ENCODE measurements at places on chromosomes 4 and X. TPM values are rescaled to one million over a fixed set of nuclear protein-coding genes. Genes with fewer than 3 reads are reported as not detected.

GRCh38 chr4:42483426-42484379, 86.4 kb downstream of the SHISA3 start:
- H3K36me3 ChIP-seq: no peaks in the 10 kb centered on the region
- H3K27me3 ChIP-seq: no peaks in the 10 kb centered on the region
- no peak overlapping the region for H3K4me3 ChIP-seq
- H3K4me1 ChIP-seq: no peaks in the 10 kb centered on the region
- no peak overlapping the region for H3K27ac ChIP-seq

- H3K27ac ChIP-seq: no peak overlapping the region
- H3K4me1 ChIP-seq: peaks cover 80% of the 10 kb centered on the region
- DNase-seq: peak; percentile 32
- H3K4me3 ChIP-seq: no peak overlapping the region
- no peaks in the 10 kb centered on the region for H3K27me3 ChIP-seq
Observed at GRCh38 chrX:136691028-136691809, 43.3 kb downstream of the CD40LG start.

- no peak overlapping the region for H3K27ac ChIP-seq
- no peaks in the 10 kb centered on the region for H3K4me1 ChIP-seq
- H3K36me3 ChIP-seq: no peaks in the 10 kb centered on the region
Observed at GRCh38 chr4:147336252-147336651, 144.6 kb upstream of the EDNRA start.

- DNase-seq: no peak
- no peak overlapping the region for H3K4me3 ChIP-seq
- H3K36me3 ChIP-seq: no peaks in the 10 kb centered on the region
- H3K27me3 ChIP-seq: no peaks in the 10 kb centered on the region
- H3K27ac ChIP-seq: no peak overlapping the region
Observed at GRCh38 chr4:37601531-37601930, 84.6 kb downstream of the RELL1 start.

GRCh38 chrX:68696267-68696990, 49.0 kb downstream of the STARD8 start:
- H3K4me1 ChIP-seq: no peaks in the 10 kb centered on the region
- DNase-seq: no peak
- peak overlapping the region; percentile 25 for H3K27ac ChIP-seq
- no peaks in the 10 kb centered on the region for H3K36me3 ChIP-seq

- DNase-seq: no peak
- H3K4me3 ChIP-seq: no peak overlapping the region
- no peaks in the 10 kb centered on the region for H3K27me3 ChIP-seq
- no peak overlapping the region for H3K27ac ChIP-seq
Observed at GRCh38 chrX:110569506-110569905, 210.9 kb downstream of the RTL9 start.

DNA sequence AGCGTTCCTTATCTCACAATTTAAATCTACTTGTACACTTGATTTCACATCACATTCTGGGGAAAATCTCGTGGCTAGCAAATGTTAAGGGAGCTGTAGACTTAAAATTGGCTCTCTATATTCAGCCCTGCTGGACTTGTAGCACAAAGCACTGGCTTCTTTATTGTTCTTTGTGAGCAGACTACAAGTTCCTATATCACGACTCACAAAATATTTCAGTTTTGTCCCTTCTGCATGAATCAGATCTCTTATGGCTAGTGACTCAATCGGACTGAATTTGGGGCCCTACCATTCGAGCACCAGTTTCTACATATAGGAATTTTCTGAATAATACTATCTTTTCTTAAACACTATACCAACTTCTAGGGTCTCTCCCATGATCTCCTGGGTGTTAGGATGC, 390.1 kb downstream of the ADAM29 start:
- H3K4me3 ChIP-seq: no peak overlapping the region
- H3K27me3 ChIP-seq: no peaks in the 10 kb centered on the region
- no peak overlapping the region for H3K27ac ChIP-seq
- DNase-seq: no peak

DNA sequence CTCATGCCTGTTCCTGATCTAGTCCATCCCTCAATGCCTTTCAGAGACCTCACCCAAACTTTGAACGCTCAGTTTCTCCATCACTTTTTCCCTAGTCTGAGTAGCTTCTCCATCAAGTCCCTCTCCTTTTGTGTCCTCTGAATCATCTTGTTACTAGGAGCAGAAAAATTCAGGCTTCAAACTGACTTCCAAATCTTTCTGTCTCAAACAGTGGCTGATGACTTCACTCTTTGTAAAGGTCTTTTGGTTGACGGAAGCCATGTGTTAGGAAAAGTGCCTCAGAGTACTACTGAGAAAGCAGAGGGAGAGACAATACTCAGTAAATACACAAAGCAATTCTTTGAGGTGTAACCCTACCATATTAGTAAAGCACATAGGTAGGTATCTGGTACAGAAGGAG, 65.7 kb upstream of the CAMK2D start:
- no peaks in the 10 kb centered on the region for H3K27me3 ChIP-seq
- H3K4me3 ChIP-seq: no peak overlapping the region
- DNase-seq: no peak
- no peak overlapping the region for H3K27ac ChIP-seq
- H3K4me1 ChIP-seq: peaks cover 26% of the 10 kb centered on the region
- H3K36me3 ChIP-seq: no peaks in the 10 kb centered on the region

GRCh38 chr4:153651116-153651515, 33.0 kb upstream of the TLR2 start:
- no peak for DNase-seq
- H3K4me1 ChIP-seq: peaks cover 23% of the 10 kb centered on the region
- no peak overlapping the region for H3K4me3 ChIP-seq

DNA sequence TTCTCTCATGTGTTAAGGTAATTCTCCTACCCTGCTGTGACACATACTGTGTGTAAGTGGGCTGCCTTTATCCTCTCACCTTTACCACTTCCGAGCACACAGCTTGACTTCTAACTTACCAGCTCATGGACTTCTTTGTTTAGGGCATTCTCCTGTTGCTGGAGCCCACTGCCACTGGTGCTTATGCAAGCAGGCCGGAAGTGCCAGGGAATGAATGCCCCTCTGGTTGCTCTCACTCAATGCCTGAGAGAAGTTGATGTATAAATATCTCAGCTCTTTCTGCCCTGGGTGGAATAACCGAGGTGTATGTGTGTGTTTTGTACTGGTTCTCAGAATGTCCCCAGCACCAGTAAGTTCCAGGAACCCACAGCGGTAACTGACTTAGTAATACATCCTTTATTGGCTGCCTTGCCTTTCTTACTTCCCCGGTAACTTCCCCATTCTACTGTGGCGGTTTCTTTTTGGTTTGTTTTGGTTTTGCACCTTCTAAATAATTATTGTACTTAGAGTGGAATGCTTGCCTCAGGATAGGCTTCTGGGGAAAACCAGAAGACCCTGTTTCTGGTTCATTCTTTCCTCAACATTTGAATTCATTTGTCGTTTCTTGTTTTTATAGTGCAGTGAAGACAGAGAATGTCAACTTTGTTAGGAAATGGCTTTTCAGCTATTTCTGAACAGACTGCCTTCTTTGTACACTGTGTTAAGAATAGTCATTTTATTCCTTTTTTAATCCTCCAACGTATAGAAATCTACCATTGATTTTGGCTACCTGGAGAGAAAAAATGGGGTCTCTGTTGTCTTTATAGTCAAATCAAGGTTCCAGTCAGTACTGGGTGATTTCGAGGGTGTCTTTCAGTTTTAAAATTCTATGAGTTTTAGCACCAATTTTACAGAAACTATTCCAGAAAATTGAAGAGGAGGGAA, 45.4 kb downstream of the CXorf58 start:
- H3K36me3 ChIP-seq: no peaks in the 10 kb centered on the region
- peak; percentile 50 for DNase-seq
- peak overlapping the region; percentile 76 for H3K27ac ChIP-seq
- H3K4me1 ChIP-seq: peaks cover 16% of the 10 kb centered on the region
- peak overlapping the region; percentile 72 for H3K4me3 ChIP-seq
- no peaks in the 10 kb centered on the region for H3K27me3 ChIP-seq

GRCh38 chr4:19711871-19712270, 539.8 kb upstream of the SLIT2 start:
- no peak overlapping the region for H3K4me3 ChIP-seq
- no peaks in the 10 kb centered on the region for H3K4me1 ChIP-seq
- no peak for DNase-seq
- H3K27me3 ChIP-seq: no peaks in the 10 kb centered on the region
- H3K36me3 ChIP-seq: no peaks in the 10 kb centered on the region
- no peak overlapping the region for H3K27ac ChIP-seq

- no peaks in the 10 kb centered on the region for H3K4me1 ChIP-seq
- no peak overlapping the region for H3K4me3 ChIP-seq
- H3K27ac ChIP-seq: no peak overlapping the region
- DNase-seq: no peak
- no peaks in the 10 kb centered on the region for H3K27me3 ChIP-seq
- no peaks in the 10 kb centered on the region for H3K36me3 ChIP-seq
Observed at GRCh38 chrX:17563515-17563914, 173.8 kb upstream of the SCML1 start.

DNA sequence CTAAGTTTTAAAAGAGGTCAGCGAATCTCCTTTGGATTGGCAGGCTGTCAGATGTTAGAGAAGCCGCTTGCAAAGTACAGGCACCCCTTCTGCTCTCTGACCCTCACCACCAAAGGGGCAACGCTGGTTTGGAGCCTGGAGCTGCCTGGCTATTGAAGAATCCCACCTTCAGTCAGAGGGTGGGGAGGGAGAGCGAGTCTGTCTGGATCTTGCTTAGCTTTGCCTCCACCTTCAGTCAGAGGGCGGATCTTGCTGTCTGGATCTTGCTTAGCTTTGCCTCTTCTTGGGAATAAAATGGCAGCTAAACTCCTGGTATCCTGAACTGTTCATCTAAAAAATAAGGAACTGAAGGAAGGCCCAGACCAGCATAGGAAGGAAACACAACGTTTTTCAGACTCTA, 7.3 kb downstream of the CCDC110 start:
- no peaks in the 10 kb centered on the region for H3K36me3 ChIP-seq
- no peak overlapping the region for H3K4me3 ChIP-seq
- H3K27ac ChIP-seq: no peak overlapping the region
- no peak for DNase-seq
- no peaks in the 10 kb centered on the region for H3K27me3 ChIP-seq
- H3K4me1 ChIP-seq: no peaks in the 10 kb centered on the region

DNA sequence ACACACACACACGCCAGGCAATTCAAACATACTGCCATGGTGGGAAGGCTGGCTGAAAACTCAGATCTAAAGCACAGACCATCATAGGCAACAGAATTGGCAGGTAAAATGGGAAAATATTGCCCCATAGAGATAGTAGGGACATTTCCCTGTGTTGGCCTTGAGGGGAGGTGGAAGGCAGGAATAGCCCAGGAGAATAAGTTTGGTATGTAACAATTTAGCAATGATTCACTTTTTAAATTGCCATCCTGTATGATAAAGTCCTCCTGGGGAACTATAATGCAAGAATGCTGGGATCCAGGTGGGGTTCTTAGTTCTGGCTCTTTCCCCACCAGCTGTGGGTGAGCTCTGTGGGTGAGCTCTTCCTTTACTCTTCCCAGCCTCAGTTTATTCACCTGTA, 51.0 kb downstream of the ATXN3L start:
- no peak overlapping the region for H3K4me3 ChIP-seq
- H3K27me3 ChIP-seq: no peaks in the 10 kb centered on the region

DNA sequence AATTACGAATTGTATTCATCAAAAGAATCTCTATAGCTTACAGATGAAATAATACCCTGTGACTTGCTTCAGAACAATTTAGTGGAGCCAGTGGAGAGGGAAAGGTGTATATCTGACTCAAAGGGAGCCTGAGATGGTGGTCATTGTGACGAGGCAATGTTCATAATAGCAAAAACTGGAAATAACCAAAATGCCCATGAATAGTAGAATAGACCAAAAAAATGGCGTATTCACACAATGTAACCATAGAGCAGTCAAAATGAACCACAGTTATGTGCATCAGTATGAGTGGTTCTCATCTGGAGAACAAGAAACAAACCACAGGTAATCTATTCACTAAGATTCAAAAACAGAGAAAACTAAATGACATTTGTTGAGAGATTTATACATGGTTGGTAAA, 125.3 kb upstream of the CLNK start:
- no peak overlapping the region for H3K27ac ChIP-seq
- DNase-seq: no peak
- no peaks in the 10 kb centered on the region for H3K27me3 ChIP-seq
- no peaks in the 10 kb centered on the region for H3K4me1 ChIP-seq

GRCh38 chr4:35982318-35982717, 262.0 kb downstream of the ARAP2 start:
- DNase-seq: no peak
- H3K4me1 ChIP-seq: no peaks in the 10 kb centered on the region
- no peaks in the 10 kb centered on the region for H3K36me3 ChIP-seq
- no peak overlapping the region for H3K27ac ChIP-seq
- H3K27me3 ChIP-seq: no peaks in the 10 kb centered on the region

DNA sequence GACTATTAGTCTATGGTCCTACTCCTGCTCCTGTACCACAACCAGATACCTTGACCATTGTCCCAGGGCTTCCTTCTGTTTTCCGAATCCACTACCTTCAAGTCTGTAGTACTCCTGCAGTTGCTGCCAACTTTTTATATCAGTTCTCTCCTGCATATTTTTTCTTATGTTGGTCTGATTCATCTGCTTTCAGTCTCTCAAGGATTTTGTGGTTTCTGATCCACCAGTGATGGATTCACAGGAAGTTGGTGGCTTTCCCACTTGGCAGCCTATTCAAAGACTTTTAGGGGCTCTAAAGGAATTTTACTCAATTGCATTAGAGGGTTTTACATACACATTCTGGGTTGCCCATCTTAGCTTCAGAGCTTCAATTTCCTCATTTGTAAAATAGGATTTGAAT, 23.6 kb downstream of the KIF4A start:
- H3K27ac ChIP-seq: no peak overlapping the region
- H3K27me3 ChIP-seq: no peaks in the 10 kb centered on the region

GRCh38 chrX:72349190-72349589, 43.5 kb upstream of the CITED1 start:
- no peaks in the 10 kb centered on the region for H3K36me3 ChIP-seq
- no peaks in the 10 kb centered on the region for H3K27me3 ChIP-seq
- DNase-seq: no peak
- H3K4me1 ChIP-seq: no peaks in the 10 kb centered on the region

GRCh38 chrX:132489578-132490419, 961 bp upstream of the MBNL3 start:
- no peaks in the 10 kb centered on the region for H3K27me3 ChIP-seq
- H3K4me1 ChIP-seq: peaks cover 38% of the 10 kb centered on the region
- no peaks in the 10 kb centered on the region for H3K36me3 ChIP-seq
- H3K4me3 ChIP-seq: peak overlapping the region; percentile 60

GRCh38 chr4:95155759-95156451, 392.9 kb downstream of the UNC5C start:
- H3K27ac ChIP-seq: no peak overlapping the region
- H3K4me3 ChIP-seq: no peak overlapping the region
- no peaks in the 10 kb centered on the region for H3K36me3 ChIP-seq

GRCh38 chr4:141543706-141544105, 92.7 kb upstream of the IL15 start:
- H3K27ac ChIP-seq: no peak overlapping the region
- DNase-seq: no peak
- no peak overlapping the region for H3K4me3 ChIP-seq
- no peaks in the 10 kb centered on the region for H3K36me3 ChIP-seq

The PNMA3 gene
- 1.1 TPM for total RNA-seq

The SCML2 gene
- total RNA-seq: 3.3 TPM

The OCRL gene
- total RNA-seq: 1.9 TPM

The ALB gene
- total RNA-seq: not detected

The MEPE gene
- total RNA-seq: not detected

The CLNK gene
- 0.31 TPM for total RNA-seq

The IRS4 gene
- total RNA-seq: not detected

All from CD8-positive, alpha-beta memory T cell (primary cell).